T47D (cell line): ENCODE measurements at places on chromosomes 5 and 9.

GRCh38 chr5:98128271-98128670 is 645.2 kb upstream of the RGMB start:
- no peak for DNase-seq

GRCh38 chr5:1497795-1498622 is 25.8 kb downstream of the LPCAT1 start:
- DNase-seq, result no peak

DNA sequence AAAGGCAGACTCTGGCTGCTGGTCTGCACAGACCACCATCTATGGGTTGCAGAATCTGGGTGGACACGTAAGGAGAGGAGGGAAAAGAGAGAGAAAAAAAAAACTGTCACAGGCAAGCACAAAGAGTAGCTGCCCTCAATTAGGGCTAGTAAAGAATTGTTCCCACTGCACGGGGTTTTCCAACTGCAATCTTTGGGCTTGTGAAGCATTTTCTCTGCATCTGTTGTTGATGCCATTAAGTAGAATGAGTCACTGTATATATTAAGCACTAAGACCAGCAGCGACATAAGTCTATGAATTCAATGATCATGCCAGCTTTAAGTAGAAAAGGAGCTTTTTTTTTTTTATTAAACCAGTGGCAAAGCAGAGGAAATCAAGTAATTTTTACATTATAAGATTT is 40.2 kb downstream of the MED10 start:
- DNase-seq, result no peak

DNA sequence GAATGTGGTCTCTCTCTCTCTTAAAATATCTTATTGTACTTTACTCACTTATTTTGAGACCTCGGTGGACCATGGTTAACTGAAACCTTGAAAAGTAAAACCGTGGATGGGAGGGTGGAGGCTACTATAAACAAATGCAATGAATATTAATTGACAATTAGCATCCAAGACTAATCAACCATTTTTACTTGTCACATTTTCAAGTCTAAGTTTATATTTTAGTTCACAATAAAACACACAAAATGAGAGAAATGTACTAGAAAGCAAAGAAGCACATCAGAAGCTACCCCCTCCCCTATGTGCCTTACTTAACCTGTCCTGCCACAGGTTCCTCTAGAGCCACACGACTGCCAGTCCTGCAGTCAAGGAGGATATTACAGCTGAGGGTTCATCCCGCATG is 4.6 kb downstream of the ARL15 start:
- DNase-seq, result no peak

DNA sequence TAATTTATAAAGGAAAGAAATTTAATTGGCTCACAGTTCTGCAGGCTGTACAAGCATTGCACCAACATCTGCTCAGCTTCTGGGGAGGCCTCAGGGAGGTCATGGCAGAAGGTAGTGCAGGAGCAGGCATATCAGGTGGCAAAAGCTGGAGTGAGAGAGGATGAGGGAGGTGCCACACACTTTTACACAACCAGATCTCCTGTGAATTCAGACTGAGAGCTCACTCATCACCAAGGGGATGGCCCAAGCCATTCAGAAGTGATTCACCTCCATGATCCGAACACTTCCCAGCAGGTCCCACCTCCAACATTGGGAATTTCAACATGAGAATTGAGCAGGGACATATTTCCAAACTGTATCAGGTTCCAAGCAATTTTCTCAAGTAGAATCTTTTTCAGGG is 84.7 kb upstream of the BRINP1 start:
- no peak for DNase-seq

DNA sequence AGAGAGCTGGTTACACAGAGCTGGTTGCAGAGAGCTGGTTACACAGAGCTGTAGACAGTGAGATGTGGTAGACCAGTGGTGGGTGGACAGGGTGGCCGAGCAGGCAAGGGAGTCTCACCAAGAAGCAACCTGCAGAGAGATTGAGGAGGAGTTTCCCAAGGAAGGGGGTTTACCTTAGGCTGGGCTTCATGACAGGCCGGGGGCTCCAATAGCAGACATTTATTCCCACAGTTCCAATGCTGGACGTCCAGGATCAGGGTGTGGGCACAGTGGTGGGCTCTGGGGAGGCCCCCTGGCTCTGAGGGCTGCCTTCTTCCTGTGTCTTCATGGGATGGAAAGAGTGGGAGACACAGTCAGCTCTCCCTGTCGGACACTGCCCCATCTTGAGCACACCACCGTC is 386.9 kb upstream of the IRX4 start:
- DNase-seq, result no peak

DNA sequence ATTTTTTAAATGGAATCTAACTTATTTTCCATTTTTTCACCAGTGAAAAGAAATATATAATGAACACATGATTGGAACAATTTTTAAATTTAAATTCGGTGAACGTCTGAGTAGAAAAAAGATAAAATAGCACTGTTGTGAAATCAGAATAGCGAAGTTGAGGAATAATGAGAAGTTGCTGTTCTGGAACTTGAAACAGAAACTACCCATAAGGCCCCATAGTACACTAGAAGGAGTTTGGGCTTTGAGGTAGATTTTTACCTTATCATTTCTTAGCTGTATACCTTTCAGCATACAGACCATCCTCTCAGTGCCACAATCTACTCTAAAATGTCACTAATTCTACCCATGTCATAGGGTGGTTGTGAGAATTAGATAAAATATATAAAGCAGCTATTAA is 35.1 kb downstream of the TDRD7 start:
- no peak for DNase-seq

DNA sequence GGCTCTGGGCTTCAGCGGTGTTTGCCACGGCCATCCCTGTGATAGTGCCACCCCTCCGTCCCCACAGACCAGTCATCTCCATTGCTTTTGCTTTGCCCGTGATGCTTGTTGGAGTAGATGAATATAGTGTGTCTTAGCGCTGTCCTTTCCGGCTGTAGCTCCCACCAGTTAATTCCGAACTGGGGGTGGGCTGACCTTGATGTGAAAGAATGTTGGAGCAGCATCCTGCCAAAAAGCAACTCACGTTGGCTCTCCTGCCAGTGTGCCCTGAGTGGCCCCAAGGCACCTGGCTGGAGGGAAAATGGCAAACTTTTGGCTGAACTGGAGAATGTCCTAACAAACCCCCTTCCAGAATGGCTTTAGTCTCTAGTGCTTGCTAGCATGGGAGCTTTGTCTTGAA is 20.0 kb downstream of the CLTA start:
- DNase-seq, result no peak
